ENCODE measurements at places on chromosomes 16 and 17.

DNA sequence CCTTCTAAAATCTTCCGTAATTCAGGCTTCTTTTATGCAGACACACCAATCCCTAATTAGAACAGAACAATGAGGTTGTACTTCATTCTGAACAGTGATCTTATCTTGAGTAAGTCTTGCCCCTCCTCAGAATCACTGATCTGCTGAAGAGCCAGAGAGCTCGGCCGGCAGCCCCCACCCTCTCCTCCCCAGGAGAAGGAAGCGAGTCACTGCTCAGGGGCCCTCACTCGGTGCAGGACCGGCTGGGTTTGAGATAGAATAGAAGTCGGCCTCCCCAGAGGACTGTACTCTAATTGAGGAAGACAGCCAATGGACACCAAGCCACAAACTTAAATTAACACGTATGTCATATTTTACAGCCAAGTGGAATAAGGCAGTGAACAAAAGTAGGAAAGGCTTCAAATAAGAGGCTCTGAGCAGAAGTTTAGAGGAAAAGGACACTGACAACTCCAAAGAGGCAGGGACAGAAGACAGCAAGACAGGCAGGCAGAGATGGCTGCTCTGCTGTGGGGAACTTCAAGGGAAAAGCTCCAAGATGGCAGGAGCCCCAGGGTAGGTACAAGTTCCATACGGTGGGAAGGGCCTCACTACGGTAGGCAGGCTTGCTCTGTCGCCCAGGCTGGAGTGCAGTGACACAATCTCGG lies 18.6 kb downstream of the CREBBP start:
- no peak for DNase-seq

DNA sequence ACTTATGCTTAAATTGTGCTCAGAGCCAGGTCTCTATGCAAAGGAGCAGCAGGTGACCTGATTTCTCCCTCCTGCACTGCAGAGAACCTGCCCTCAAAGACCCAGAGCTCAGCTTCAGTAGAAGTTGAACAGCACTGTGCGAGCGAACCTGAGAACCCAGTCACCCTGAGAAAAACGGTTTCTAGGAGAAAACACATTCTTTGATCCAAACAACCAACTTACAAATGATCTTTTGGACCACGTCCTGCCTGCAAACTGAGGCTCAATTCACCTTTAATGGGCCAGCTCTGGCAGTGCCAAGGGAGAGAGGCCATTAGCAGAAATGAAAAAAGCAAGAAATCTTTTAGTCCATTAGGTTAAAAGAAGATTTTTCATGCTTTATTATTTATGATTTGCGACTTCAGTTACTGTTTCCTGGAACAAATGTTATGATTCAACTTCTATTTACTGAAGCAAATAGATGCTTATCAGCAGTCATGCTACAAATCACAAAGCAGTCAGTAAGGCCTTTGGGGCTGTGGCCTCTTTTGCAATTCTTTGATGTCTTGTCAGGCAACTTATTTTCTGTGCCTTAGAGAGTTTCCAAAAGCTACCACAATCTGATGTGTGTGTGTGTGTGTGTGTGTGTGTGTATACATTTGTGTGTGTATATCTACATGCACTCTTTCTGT lies 65.7 kb upstream of the LRRC37A3 start:
- DNase-seq = peak; percentile 85

GRCh38 chr17:30405161-30405560 lies 26.4 kb downstream of the CPD start:
- DNase-seq = no peak

GRCh38 chr17:27206447-27206846 lies 87.5 kb upstream of the WSB1 start:
- no peak for DNase-seq

- DNase-seq = no peak
Observed at GRCh38 chr16:72783716-72784318, 264.1 kb downstream of the ZFHX3 start.
